ENCODE measurements at places on chromosomes 1 and 21.

DNA sequence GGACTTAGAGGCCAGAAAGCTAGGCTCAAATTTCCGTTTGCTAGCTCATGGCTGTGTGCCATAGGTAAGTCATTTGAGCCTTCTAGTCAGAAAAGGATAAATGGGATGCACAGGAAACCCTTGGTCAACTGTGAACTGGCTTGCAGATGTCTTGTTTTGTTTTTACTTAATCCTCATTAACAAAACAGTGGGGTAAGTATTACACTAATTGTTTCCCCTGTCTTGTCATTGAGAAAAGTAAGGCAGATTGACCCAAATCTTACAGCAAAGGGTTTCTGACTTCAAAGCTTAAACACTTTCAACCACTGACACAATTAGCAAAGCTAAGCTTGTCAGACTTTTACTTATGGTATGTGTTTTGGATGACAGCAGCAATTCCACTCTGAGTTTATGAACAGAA is 291.3 kb downstream of the NTNG1 start:
- no peak for DNase-seq

DNA sequence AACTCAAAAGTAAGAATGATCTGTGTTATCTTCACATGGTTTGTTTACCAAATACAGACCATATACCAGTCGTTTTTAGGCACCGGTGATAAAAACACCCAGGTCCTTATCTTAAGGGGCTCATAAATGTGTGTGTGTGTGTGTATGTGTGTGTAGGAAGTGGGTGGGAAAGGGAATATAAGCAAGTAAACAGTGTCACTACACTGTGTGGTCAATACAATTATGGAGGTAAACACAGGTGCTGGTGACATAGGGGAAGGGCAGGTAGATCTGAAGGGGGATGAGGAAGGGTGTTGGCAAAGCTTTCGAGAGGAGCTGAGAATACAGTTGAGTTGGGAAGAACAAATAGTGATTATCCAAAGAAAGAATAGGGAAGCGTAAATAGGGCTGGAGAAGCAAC is 19.1 kb upstream of the MRPS6 start:
- DNase-seq = no peak

DNA sequence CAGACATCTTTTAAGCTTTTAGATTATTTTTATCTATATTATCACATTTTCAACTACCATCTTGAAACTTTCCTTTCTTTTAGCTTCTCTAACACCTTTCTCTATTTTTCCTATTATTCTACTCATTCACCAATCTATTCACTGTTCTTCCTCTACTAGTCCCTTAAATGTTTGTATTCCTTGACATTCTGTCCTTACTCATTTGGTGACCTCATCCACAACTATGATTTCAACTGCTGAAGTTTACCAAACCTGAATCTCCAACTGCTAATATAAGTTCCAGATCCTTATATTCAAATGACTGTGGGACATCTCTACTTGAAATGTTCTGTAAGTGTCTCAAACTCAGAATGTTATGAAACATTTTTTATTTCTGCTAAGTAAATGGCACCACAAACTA is 49.2 kb downstream of the TUT4 start:
- DNase-seq = no peak

DNA sequence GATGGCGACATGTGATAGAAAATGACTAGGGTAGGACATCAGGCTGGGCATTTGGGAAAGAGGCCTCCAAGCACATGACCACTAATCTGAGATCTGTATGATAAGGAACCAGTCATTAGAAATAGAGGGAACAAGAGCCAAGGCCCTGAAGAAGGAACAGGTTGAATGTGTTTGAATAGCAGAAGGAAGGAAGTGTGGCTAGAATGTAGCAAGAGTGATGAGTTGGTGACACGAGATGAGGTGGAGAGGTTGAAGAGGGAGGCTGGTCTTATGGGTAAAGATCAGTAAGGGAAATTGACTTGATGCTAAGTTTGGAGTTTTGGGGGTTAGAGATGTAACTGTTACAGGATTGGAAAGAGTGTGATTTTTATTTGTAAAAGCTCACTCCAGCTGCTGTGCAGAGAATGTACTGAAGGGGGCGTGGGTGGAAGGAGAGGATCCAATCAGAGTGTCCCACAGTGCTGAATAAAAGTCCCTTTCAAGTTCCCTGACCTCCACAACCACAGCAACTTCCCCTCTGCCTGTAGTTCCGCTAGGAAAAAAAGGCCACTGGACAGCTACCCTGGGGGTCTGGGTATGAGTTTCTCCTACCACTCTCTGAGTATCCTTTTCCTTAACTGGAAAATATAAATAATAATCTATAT is 295.0 kb downstream of the OMA1 start:
- no peak for DNase-seq

GRCh38 chr1:166915941-166916340 is 39.9 kb upstream of the TADA1 start:
- no peak for DNase-seq

- DNase-seq = no peak
Measured at GRCh38 chr1:224201383-224201782, 18.3 kb downstream of the DEGS1 start.

- no peak for DNase-seq
Measured at GRCh38 chr1:118250232-118250631, 65.2 kb upstream of the SPAG17 start.

DNA sequence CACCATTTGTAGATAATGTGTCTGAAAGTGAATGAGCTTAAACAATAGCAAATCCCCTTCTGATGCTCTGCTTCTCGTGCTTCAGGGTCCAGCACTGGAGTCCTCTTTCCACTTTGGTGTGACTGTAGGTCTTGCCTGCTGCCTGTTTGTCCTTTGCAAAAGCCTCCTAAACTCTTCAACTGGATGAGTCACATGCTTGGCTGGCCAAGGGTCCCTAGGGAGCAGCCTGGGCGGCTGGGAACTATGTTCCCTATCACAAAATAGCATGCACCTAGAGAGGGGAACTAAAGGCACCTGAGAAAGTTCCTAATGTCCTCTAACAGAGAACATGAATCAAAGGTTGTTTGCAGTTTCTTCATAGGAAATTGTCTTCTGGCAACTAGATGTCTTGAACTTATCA is 607.2 kb upstream of the PLXNA2 start:
- DNase-seq = no peak

DNA sequence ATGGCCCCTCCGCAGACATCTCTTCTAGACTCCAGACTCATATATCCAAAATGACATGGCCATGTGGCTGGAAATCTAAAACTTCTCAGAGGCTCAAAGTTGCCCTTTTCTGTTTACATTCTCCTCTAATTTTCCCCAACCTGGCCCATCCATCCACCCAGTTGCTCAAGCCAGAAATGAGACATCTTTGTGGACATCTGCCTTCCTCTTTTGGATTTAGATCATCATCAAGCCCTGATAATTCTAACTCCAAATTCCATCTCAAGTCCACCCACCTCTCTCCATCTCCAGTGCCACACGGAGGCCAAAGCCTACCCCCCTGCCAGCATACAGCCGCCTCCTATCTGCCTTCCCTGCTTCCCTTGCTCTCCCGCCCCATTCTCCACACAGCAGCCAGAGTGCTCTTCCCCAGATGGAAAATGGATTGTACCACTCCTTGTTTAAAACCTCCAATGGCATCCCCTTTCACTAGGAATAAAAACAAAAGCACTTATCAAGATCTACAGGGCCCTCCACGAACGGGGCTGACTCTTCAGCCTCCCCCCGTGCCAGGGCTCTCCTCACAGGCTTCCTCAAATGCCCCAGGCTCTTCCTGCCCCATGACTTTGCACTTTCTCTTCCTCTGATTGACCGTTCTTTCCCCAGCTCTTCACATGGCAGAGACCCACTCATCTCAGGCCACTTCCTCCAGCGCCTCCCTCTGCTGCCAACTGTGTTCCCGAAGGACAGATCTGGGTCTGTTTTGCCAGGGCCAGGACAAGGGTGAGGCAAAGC is 40.1 kb downstream of the SYT6 start:
- no peak for DNase-seq

GRCh38 chr1:34924759-34925555 is 4.5 kb downstream of the DLGAP3 start:
- DNase-seq = no peak

GRCh38 chr1:70720521-70720920 is 309.5 kb downstream of the CTH start:
- no peak for DNase-seq

GRCh38 chr1:59057211-59057694 is 239.6 kb upstream of the FGGY start:
- no peak for DNase-seq

DNA sequence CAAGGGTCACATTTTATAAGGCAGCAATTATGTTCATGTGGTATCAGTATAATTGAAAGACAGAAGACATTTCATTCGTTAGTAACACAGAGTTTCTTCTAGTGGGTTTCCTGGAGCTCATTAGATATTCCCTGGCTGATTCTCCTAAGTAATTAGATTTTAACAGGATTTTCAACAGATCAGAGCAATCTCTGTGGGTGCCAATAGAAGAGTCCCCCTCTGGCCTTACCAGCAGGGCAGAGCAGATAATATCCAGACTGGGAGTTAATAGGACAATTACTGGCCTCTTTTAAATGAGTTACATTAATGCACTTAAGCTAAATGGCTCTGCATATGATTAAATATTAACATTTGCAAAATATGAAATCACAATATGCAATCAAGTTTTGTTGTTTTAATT is 74.2 kb upstream of the FOXD3 start:
- no peak for DNase-seq
